ENCODE measurements at places on chromosomes 3 and 15.

GRCh38 chr3:164779816-164780215 is 298.5 kb downstream of the SI start:
- peak; percentile 31 for DNase-seq

DNA sequence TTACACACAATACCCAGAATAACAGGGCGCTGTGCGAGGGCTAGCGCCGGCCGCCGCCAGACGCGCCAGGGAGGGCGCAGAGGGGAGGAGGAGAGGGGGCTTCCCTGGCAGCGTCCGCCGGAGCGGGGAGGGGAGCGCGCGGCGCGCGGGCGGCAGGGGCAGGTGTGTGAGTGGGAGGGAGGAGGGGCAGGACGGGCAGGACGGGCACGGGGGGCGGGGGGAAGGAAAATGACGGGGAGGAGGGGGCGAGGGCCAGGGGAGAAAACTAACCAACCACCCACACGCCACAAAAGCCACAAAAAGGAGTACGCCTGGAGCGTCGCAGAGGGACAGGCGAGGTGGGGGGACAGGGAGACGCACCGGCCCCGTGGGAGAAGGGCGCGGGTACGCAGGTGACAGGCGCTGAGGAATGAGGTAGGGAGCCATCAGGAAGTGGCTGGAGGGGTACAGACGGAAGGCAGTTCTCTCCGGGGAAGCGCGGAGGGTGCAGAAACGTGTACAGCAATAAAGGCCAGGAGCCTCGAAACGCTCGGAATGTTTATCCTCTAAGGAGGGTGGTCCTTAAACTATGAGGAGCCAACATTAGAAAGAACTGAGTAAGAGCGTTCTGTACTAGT is 610 bp upstream of the SATB1 start:
- no peak for DNase-seq

DNA sequence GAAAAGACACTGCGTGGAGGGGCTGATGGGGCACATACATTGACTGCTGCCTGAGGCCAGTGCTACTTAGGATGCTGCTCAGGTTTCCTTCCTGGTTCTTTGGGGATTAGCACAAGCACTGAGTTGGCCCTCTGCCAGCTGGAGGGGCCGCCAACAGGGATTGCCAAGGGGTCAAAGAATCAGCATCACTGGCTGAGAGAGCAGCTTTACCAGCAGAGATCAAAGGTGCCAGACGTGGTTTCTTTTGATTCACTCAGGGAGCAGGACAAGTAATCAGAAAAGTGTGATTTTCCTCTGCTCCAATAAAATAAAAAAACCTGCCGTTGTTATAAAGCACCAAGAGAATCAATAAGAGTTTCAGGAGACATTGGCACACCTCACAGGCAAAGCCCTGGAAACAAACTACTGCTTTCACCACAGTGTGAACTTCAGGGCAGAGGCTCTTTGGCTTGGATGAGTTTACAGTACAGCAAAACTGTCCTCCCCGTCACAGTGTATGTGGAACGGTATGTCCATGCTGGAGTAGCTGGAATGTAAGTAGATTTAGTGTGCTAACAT is 45.8 kb upstream of the FSIP1 start:
- peak; percentile 22 for DNase-seq

DNA sequence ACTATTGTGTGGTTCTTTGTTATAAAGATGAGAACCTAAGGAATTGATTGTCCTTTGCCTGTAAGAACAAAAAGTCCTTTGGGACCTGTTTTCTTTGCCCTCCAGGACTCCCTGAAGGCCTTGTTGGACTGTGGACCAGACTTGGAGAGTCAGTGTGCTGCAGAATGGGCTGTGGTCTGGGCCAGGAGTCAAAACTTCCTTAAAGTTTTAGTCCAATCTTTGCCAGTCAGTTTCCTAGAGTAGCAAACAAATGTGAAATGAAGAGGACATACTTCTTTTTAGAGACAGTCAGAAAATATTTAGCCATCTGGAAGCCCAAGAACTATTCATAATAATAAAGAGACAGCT is 45.4 kb downstream of the PDE8A start:
- DNase-seq, result no peak

- DNase-seq, result no peak
Measured at GRCh38 chr3:67389176-67389575, 265.2 kb downstream of the SUCLG2 start.

- DNase-seq, result no peak
Measured at GRCh38 chr15:61530769-61531168, 301.7 kb upstream of the RORA start.

GRCh38 chr15:37973856-37974255 is 39.4 kb downstream of the TMCO5A start:
- DNase-seq, result peak; percentile 17

DNA sequence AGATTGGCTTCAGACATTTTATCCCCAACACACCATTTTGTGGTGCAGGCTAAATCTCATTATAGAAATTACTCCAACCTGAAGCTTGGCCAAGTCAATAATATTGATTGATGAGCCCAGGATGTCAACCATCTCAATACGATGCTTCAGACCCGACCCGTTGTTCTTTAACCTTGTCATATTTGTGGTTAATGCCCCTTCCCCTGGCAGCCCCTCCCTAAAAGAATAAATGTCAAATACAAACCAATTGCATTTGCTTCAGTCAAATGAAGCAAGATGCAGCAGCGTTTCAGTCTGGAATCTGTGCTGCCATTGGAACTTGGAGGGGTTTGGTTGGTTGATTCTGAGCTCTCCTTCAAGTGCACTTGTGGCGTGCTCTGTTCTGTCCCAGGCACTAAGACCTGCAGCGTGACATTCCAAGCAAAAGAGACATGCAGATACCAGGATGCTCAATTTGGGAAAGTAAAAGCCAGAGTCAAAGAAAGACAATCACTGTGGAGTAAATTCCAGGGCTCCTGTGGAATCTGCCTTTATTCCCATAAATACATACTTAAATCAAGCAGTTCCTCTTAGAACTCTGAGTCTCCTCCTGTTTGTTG is 23.8 kb upstream of the PSMD6 start:
- no peak for DNase-seq

DNA sequence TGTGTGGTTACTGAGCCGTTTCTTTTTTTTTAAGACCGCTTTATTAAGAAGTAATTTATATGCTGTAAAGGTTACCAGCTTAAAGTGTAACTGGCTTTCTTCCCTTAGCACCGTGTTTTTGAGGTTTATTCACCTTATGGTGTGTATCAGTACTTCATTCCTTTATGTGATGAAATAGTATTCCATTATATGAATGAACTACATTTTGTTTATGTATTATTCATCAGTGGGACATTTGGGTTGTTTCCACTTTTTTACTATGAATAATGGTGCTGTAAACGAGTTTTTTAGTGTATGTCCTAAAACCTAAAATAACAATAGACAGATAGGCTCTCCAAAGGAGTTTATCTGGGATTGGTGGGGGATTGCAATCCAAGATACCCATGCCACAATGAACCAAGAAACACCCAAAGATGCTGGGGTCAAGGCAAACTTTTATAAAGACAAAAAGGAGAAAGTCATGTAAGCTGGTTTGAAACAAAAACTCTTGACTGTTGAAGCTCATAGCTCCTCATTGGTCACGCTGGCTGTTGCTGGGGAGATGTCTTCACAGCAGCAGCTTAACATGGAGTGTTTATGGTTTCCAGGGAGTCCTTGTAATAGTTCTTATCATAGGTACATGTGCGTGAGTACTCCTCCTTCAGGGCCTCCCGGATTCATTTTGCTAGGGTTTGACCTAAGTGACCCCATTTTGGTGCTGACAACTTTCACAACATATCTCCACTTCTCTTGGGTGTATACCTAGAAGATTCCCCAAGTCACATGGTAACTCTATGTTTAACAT is 16.0 kb downstream of the TM2D3 start:
- no peak for DNase-seq

DNA sequence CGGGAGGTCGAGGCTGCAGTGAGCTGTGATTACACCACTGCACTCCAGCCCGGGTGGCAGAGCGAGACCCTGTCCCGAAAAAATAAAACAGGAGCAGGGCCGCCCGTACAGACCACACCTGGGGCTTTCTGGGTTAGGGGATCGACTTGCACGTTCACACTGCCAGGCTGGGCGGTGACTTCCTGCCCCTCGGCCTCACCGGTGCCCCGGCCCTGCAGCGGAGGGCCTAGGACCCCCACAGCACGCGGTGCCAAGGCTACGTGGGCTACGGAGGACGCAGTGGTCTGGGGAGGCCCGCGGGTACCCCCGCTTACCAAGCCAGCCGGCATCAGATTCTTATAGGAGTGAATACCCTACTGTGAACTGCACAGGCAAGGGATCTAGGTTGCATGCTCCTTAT is 11.6 kb upstream of the TTC14 start:
- no peak for DNase-seq

DNA sequence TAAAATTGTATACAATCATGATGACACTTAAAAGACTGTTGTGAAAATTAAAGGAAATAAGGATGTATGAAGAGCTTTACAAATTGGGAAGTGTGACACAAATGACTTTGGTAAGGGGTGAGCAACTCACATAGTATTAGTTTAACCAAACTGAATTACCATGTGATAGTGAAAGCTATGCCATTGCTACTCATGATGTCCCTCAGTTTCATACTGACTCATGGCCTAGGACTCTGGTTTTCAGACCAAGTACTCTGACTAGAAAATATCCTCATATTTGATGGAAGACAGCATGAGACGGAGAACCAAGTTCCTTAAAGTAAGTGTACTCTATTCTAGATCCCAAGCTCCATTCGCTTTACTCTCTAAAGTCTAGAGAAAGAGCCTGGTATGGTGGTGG is 203.2 kb upstream of the ICE2 start:
- DNase-seq, result no peak

GRCh38 chr3:157956850-157957249 is 149.4 kb downstream of the SHOX2 start:
- no peak for DNase-seq

DNA sequence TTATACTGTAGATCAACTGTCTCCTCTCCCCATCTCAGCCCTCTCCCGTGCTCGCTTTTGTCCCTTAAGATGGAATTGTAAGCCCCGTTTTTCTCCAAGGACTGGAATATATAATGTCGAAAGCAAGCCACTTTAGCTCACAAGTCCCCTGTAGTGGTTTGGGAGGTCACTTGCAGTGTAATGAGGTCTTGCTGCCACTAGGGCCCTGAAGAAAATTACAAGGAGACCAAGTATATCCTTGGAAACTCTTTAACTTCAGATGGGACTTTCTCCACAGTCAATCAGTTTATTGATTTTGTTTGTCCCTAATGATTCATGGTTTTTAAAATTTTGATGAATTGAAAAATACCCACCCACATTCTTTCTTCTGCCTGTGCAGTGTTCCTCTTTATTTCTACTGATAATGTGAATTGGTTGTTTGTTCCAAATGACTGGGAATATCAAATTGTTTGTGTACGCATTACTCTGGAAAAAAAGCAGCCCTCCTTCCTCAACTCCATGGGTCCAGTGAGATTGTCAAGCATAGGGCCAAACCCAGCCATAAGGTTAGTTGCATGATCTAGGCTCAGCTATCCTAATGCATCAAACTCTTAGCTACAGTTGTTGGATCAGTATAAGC is 294.8 kb downstream of the MCTP2 start:
- peak; percentile 9 for DNase-seq

GRCh38 chr3:9727041-9727595 is 4.4 kb upstream of the BRPF1 start:
- peak; percentile 39 for DNase-seq
